Erythroblast (primary cell): ENCODE measurements at places on chromosomes 12 and 14.

GRCh38 chr12:70741256-70741655 lies 104.0 kb upstream of the PTPRB start:
- DNase-seq, result no peak

DNA sequence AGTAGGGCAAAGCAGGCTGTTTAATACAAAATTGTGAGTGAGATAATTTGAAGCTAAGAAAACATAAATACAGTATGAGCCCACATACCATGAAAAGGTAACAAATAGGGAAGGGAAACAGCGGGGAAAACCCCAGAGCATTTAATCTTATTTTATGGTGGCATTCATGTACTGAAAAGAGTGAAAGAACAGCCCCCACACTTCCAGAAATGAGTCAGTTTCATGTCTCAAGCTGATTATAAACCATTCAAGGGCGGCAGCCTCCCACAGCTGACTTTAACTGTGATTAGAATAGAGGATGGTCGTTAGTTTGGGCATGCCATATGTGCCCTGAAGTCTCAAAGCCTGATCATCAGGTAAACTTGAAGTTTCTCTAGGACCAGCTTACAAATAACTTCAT lies 64.5 kb downstream of the FOXG1 start:
- no peak for DNase-seq

- DNase-seq, result no peak
These were observed 55.4 kb downstream of the SUSD6 start for GRCh38 chr14:69666690-69667211.

- DNase-seq, result no peak
These were observed 151.2 kb upstream of the KRR1 start for GRCh38 chr12:75662511-75663159.

DNA sequence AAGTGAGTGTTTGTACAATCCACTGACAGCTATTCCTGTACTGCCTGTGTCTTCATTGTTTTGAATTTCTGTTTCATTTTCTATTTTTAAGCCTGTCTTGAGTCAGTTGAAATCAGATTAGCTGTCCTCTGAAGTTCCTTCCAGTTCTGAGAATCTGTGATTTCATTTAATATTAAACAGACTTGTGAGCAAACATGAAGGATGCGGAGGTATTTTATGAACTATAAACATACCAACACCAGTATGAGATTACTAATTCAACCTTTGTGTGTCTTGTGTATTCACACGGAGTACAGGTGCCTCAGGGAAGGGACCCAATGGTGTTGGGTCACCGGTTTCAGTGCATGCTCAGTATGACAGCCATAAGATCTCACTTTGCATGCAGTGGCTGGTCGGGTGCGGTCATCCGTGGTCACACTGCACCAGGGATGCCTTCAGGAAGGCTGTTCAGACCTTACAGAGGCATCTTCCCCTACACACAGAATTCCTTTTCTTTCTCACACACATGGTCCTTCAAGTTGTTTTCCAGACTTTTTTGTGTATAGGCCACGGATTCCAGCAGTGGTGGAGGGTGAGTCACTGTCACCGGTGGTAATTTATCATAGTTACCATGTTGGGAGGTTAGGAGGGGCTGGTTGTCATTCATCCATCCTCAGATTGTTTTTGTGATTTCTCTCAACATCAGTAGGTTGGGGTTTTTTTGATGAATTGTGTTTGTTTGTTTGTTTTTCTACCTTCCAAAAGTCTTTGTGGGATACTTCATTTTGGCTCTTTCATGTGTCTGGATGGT lies 103.0 kb upstream of the SFSWAP start:
- no peak for DNase-seq

GRCh38 chr12:82687021-82688011 lies 610 bp downstream of the TMTC2 start:
- DNase-seq, result peak; percentile 18

DNA sequence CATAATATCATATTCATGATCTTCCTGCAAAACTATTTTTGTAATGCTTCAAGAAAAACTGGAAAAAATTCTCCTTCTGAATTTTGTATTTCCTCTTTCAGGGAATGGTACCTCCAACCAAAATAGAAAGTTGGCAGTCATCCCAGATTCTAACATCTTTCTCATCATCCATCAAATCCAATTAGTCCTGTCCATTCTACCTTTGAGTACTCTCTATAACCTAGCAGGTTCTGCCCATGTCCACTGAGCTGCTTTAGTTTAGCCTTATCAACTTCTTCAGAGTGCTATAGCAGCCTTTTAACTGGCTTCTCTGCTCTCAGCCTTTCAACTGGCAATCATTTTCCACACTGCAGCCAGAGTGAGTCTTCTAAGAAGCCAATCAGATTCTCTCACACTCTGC lies 236.2 kb downstream of the AKAP6 start:
- DNase-seq, result no peak

DNA sequence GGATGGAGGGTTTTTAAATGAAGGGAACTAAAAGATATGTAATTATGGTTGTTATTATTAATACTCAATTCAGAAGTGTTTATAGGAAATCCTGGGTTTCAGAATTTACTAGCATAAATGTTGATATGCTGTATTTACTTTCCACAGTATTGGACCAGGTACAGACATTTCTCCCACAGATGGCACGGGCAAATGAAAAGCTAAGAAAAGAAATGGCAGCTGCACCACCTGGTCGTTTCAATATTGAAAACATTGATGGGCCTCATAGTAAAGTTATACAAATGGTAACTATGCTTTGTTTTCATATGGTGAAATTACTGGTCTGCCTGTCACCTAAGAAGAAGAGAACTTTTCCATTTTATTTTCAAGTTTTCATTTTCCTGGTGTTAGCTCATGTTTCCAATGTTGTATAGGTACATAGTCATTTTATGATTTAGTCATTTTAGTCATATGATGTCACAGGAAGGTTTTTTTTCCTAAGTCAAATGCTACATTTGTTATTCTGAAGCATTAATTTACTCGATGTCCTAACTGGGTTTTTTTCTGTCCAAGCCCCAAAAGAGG lies 5.5 kb downstream of the NOPCHAP1 start:
- DNase-seq, result no peak

GRCh38 chr12:24678436-24678835 lies 270.5 kb downstream of the BCAT1 start:
- no peak for DNase-seq

- DNase-seq, result no peak
These were observed 229.4 kb downstream of the ZFP36L1 start for GRCh38 chr14:68563251-68564131.

GRCh38 chr12:4866299-4866698 lies 43.4 kb upstream of the KCNA1 start:
- DNase-seq, result no peak

- DNase-seq, result no peak
These were observed 5.4 kb downstream of the SERPINA11 start for GRCh38 chr14:94447206-94447605.

GRCh38 chr12:55074806-55075205 lies 51.4 kb upstream of the OR9K2 start:
- DNase-seq, result no peak

- peak; percentile 39 for DNase-seq
These were observed 2.3 kb downstream of the HMGA2 start for GRCh38 chr12:65826353-65827171.

GRCh38 chr12:47617476-47617875 lies 88.4 kb downstream of the RPAP3 start:
- no peak for DNase-seq

- peak; percentile 52 for DNase-seq
These were observed 50.3 kb downstream of the MAP1LC3B2 start for GRCh38 chr12:116609319-116610114.

- no peak for DNase-seq
These were observed 192.2 kb upstream of the ALG10 start for GRCh38 chr12:33830070-33830469.

GRCh38 chr14:102594514-102595175 lies 2.2 kb downstream of the RCOR1 start:
- DNase-seq, result peak; percentile 86

DNA sequence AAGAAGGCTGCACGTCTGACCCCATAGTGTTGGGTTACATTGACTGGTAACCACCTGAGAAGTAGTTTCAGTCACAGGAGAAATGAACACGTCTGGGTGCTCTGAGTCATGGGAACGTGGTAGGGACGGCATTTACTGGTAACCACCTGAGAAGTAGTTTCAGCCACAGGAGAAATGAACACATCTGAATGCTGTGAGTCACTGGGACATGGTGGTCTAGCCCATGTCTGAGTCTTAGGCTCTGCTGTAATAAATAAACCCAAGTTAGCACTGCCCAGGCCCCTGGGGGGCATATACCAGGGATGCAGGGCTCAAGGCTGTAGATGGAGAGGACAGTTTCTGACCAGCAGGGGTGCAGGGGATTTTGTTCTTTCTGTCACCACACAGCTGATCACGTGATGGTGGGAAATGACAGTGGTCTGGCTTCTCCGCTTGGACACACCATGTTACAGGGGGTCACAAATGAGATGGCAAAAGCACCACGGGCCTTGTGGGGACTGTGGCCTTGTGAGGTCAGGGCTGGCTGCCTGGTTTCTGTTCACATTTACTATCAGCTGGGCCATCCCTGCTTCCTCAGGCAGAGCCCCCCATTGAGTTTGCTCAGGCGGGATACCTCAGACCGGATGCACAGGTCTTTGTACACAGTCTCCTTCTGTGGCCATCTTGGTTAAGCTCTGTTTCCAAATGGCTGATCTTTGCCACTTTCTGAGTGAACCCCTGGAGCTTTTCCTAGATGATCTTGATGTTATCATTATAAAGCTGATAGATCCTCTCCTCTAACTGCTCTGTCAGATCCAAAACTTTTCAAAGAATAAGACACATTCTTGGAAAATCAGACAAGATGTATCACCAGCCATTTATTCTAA lies 9.8 kb upstream of the C12orf42 start:
- no peak for DNase-seq

DNA sequence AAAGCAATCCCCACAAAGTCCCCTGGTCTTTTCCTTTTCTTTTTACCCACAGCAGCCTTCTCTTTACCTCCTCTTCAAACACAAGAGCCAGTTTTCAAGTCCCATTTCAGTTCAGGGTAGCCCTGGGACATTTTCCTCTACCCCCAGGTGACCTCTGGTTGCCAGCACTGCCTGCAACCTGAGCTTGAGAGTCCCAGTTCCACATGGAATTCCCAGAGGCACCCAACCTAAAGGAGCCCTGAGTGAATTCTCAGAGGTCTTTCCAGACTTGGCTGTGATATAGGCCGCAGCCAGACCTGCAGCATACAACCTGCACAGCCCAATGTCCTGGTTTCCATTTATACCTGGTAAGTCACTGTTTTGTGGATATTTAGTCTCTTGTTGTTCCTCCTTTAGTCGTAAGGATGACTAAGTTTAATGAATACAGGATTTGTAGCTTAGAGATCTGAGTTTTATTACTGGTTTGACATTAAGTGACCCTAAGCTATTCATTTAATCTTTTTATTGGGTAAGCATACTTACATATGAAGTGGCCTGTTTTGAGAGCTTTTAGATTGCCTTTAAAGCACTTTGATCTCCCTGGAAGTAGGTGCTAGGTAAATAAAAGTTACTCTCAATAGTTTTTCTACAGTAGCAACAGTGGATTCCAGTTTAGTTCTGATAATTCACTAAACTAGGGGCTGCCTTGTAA lies 159.8 kb downstream of the TGFB3 start:
- no peak for DNase-seq

DNA sequence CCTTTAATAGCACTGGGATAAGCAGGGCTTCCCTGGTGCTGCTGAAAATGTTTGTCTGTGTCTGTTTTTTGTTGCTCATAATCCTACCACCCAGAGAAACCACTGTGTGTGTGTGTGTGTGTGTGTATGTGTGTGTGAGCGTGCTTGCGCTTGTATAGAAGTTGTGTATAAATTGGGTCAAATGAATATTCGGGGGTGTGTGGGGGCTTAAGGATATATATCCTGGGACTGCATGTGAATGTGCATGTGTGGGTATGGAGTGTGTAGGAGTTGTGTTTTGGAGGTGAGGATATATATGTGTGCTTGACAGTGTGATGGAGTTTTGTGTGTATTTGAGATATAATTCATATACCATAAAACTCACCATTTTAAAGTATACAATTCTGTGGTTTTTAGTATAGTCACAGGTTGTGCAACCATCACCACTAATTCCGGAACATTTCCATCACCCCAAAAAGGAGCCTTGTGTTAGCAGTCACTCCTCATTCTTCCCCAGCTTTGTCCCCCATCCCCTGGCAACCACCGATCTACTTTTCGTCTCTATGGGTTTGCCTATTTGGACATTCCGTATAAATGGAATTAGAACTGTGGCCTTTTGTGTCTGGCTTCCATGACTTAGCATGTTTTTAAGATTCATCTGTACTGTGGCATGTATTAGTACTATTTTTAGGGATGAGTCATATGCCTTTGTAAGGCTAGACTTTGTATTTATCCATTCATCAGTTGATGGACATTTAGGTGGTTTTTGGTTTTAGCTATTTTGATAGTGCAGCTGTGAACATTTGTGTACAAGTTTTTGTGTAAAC lies 25.6 kb downstream of the TCTN1 start:
- DNase-seq, result no peak

DNA sequence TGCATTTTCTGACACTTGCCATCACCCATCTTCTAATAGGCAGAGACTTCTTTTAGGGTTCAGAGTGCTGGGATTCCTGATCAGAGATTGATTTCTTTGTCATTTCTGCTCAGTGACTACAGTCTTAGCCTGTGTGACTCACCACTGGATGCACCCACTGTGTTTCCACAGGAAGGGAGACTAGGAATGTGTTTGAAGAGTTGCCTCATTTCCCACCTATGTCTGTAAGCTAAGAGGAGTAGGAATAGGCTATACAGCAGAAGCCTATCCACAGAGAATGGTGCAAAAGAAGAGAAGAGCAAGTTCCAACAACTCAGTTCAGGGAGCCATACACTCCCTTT lies 60.2 kb upstream of the ACTN1 start:
- no peak for DNase-seq

- no peak for DNase-seq
These were observed 188.7 kb downstream of the KITLG start for GRCh38 chr12:88391556-88391955.

DNA sequence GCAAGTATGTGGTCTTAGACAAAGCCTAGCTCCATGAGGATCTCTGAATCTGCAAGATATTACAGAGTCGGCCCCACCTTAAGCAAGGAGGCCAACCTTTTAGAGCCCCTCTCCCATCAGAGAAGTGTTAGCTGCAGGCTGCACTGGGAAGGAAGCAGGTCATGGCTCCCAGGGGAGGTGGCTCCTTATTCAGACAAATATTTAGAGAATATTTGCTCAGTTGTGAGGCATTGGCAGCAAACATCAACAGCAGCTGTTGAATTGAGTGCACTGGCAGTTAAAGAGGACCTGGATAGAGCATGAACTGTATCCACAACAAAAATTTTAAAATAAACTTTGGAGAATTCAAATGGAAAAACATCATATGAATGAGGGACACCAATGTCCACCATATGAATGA lies 44.7 kb downstream of the FSCB start:
- DNase-seq, result no peak

- DNase-seq, result no peak
These were observed 265.0 kb upstream of the LRIG3 start for GRCh38 chr12:59185295-59185694.

GRCh38 chr12:78938341-78939084 lies 73.9 kb downstream of the SYT1 start:
- no peak for DNase-seq

DNA sequence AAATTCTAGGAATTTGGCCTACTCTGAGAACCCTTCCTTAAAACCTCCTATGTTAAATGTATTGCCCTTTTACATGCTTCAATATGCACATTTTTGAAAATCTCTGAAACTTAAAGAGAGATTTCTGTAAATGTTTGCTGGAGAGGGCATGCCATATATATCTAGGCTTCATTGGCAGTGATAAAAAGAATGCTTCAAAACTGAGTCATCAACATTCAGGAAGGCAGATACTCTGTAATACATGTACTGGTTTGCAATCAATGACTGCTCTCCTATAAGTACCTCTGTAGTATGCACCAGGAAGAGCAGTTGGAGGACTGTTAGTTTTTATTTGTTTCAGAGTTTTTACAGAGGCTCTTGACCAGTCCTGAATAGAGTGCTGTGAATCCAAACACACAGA lies 739.9 kb downstream of the SLC16A7 start:
- DNase-seq, result no peak
